Right lobe of liver (tissue), 6 donors: ENCODE measurements at places on chromosomes 6 and 20. TPM values are rescaled to one million over a fixed set of nuclear protein-coding genes. Genes with fewer than 3 reads are reported as not detected.

- no peak for DNase-seq
Observed at GRCh38 chr20:34362502-34363061, 491 bp upstream of the ITCH start.

DNA sequence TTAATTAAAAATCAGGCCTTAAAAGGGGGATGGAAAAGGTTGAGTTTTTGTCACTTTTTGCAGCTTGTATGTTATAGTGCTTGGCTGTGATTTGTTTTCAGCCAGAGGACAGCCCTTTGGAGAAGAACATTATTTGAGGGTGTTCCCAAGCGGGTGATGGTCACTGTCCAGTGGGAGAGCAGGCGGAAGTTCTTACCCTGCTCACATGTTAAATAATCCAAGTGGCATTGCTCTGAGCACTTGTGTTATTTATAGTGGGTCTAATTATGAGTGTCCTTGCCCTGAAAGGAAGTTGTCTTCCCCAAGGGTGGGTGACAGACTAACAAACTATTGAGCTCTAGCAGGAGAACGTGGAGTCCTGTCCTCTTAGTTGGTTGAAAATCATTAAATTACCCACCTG lies 49.5 kb downstream of the DOK5 start:
- DNase-seq, result no peak

DNA sequence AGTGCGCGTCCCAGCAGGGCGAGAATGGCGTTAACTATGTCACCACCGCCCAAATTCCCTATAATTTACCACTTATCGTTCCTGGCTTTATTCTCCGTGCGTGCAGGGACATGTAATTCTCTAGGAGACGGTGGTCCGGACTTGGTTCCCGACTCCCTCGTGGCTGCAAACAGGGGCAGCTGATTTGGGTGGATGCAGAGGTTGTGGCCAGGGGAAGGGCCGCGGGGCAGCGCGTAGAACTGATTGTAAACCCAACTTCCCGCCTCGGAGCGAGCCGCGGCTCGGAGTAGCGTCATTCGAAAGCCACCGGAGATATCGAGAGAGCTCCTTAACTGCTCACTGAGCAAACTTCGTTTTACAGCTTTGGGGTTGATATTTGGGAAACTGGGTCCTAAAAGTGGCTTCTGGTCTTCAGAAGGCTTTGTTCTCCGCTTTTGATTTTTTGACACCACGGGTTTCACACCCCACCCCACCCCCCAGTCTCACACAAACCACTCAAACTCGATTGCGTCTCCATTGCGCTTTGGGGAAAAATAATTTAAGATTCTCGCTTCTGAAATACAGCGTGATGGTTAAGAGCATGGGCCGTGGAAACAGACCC lies 17.5 kb upstream of the ZSCAN9 start:
- DNase-seq, result no peak

DNA sequence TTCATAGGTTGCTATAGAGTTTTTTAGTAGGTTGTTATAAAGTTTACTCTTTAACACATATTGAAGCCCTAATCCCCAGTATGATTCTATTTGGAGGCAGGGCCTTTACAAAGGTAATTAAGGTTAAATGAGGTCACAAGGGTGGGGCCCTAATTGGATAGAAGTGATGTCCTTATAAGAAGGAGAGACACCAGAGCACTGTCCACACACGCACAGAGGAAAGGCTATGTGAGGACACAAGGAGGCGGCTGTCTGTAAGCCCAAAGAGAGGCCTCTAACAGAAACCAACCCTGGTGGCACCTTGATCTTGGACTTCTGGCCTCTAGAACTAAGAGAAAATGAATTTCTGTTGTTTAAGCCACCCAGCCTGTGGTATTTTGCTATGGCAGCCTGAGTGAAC lies 98.5 kb downstream of the GJA10 start:
- no peak for DNase-seq

DNA sequence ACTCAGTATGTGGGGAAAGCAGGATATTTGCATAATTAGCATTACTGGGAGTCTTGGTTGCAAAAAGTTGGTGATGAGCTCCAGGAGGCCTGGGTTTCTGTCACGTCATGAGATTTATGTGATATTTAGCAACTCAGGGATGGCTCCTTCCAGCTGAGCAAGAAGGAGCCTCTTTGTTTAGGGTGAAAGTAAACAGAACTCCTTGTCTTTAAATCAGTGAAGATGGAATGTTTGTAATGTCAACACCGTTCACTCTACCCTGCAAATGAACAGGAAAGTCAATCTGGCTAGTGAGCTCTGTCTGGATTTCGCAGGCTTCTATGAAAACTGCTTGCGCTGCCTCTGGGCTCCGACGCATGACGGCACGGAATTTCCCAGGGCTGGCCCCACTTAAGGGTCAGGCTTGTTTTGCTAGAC lies 86.9 kb downstream of the PXDC1 start:
- no peak for DNase-seq

- no peak for DNase-seq
Observed at GRCh38 chr20:49166534-49167449, 21.3 kb downstream of the STAU1 start.

The TCP11 gene
- total RNA-seq, result not detected

The DLK2 gene
- total RNA-seq, result not detected

DNA sequence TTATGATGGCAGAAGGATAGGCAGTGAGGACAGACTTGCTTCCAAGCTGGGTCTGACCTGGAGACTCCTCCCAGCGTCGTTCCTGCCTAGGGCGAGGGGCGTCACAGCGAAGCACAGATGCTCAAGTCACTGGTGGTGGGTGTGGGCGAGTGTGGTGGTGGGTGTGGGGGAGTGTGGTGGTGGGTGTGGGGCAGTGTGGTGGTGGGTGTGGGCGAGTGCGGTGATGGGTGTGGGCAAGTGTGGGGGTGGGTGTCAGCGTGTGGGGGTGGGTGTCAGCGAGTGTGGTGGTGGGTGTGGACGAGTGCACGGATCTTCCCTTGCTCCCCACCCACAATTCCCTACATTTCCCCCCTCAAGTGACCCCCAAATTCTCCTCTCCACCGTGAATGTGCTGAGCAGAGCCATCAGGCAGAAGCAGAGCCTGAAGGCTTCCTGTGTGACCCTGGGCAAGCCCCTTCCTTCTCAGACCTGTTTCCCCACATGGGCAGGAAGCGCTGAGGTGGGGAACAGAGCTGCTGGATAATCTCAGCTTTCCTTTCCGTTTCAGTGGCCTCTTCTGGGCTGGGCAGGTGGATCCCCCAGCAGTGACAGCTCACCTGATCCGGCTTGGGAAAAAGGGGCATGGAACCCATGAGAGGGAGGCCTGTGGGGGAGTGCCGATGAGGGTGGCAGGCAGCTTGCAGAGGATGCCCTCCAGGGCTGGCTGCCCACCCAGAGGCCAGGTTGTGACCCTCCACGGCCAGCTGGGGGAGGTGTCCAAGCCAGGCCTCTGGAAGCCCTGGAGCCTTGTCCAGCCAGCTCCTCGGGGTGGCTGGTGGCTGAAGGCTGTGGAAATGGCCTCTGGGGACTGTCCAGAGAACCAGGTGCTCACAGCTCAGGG lies 42.9 kb downstream of the RSPO4 start:
- DNase-seq, result no peak

The GPX5 gene
- not detected for total RNA-seq

DNA sequence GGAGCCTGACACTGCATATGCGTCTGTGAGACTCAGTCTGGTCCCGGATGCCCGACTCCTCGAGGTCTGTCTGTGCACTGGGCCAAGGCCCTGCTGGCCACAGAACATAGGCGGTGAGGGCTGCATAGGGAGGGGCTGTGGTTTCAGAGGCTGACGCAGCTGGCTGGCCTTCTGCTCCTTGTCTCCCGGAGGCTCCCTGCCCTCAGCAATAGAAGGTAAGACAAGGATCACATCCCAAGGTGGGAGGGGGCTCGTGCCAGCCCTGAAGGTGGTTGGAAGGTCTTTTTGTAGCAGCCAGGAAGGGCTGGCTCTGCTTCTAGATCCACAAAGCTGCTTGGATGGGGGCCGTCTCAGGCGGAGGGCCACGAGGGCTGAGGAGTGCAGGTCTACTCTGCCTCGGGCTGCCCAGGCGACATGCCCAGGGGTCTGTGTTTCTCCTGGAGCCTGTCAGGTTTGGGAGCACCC lies 239.8 kb upstream of the SULF2 start:
- no peak for DNase-seq

The MDFI gene
- 1.1 TPM for total RNA-seq

- no peak for DNase-seq
Observed at GRCh38 chr20:44702776-44703175, 12.4 kb upstream of the CCN5 start.

The SRXN1 gene
- total RNA-seq, result 14.4 TPM

The POM121L2 gene
- not detected for total RNA-seq

The MCHR2 gene
- total RNA-seq, result not detected

DNA sequence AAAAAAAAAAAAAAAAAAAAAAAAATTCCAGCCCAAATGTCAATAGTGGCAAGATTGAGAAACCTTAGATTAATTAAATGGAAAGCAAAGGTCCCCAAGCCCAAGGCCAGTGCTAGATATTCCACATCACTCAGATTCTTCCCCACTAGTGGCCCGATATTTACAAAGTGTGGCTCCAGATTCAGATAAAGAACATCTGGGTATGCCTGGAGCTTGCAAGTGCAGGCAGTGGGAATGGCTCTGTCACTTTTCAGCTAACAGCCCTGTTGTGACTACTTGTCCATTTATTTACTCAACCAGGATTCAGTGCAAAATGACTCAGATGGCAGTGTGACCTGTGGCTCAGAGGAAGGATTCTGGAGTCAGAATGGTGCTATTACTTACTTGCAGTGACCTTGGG lies 8.2 kb upstream of the KCNB1 start:
- DNase-seq, result no peak

- no peak for DNase-seq
Observed at GRCh38 chr6:6795393-6795792, 206.9 kb downstream of the LY86 start.

The MARCKS gene
- 5.2 TPM for total RNA-seq

DNA sequence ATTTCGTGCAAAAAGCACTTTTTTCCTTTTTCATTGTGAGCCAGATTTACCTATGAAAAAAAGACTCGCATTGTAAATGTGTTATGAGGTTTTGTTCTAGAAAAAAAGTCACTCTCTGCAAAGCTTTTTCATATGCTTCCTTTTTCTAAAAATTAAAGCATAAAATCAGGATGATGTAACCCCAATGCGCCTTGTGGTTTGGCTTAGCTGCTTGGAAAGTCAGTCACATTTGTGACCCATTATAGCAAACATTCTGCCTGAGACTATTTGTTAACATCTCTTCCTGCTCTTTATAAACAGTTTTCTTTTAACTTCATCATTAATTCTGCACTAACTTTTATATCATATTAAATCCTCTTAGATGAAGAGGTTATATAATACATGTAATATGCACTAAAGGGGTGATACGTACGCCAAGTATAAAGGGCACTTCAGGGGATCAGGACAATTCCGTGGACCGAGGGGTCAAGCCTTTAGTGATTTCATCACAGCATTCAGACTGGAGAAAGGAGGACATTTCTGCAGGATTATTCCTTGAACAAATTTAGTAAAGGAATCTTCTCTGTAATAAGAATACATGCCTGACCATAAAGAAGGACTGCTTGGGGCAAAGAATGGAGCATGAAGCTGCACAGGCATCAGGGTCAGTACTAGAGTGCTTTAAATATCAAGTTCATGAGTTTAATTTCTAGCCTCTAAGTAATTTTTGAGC lies 48.1 kb upstream of the SMLR1 start:
- DNase-seq, result no peak

- DNase-seq, result no peak
Observed at GRCh38 chr6:165594584-165595333, 68.3 kb downstream of the PDE10A start.

DNA sequence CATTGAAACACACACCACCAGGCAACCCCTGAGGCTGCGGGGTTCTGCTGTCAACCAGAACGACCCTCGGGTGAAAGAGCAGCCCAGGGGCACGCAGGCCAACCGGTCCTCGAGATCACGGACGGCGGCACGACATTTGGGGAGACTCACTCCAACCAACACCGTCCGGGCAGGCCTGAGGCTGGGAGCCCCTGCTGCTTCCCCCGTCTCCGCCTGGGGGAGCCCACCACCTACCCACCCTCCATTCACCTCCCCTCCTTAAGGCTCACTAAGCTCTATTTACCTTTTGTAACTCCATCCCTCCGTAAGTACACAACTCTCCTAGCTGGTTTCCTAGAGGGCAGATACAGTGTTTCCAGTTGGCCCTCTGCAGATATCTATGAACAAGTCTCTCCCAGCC lies 971.3 kb upstream of the DEFB115 start:
- DNase-seq, result no peak

DNA sequence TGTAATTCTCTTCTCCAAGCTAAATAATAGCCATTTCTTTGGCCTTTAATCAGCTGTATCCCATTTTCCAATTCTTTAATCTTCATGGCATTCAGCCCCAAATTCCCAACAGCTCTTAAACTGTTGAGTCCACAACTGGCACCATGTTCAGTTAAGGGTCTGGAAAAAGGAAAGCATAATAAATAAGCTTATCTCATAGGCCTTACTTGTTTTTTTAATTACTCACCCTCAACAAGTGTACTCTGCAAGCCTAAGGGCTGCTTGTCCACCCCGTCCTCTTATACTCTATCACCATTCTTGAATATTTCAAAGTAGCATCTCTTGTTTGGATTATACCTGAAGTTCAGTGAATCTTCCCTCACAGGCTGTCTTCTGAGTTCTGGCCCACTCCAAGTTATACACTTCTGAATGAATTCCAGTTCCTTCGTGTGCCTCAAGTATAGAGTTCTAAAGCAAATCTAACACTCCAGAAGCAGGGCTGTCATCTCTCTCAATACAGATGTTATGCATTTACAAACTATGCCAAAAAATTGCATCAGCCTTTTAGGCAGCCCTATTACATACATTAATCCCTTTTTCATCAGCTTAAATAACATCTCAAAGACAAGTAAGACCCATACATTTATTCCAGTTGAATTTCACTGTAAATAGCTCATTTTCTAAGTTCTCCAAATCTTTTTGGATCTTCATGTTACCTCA lies 98.7 kb downstream of the COL21A1 start:
- DNase-seq, result no peak

GRCh38 chr6:168243812-168244376 lies 75.7 kb downstream of the DACT2 start:
- DNase-seq, result no peak

The AKAP12 gene
- 11.3 TPM for total RNA-seq

GRCh38 chr20:12962895-12963294 lies 45.9 kb upstream of the SPTLC3 start:
- DNase-seq, result no peak

- DNase-seq, result no peak
Observed at GRCh38 chr20:47296950-47297349, 59.5 kb downstream of the ZMYND8 start.

The SNX5 gene
- 46.0 TPM for total RNA-seq

GRCh38 chr20:51456511-51457509 lies 85.7 kb downstream of the NFATC2 start:
- peak; percentile 95 for DNase-seq

DNA sequence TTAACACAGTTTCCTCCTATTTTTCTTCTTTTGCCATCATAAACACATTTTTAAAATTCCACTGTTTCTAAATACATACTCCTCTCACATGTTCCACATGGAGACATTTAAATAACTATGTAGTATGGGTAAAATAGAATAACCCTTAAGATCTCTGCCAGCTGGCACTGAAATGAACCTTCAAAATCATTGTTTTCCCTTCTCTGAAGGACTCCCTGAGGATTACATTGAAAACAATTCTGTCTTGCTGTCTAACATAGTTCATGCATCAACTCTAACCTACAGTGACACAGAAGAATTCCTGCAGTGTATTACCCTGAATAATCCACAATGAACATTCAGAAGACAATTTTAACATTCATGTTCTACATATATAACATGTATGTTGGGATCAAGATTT lies 1361.8 kb upstream of the CITED2 start:
- DNase-seq, result no peak
